ENCODE measurements at places on chromosomes 2 and 18.
A peak's percentile ranks its signal among the peaks of the same experiment; 100 is the strongest.

DNA sequence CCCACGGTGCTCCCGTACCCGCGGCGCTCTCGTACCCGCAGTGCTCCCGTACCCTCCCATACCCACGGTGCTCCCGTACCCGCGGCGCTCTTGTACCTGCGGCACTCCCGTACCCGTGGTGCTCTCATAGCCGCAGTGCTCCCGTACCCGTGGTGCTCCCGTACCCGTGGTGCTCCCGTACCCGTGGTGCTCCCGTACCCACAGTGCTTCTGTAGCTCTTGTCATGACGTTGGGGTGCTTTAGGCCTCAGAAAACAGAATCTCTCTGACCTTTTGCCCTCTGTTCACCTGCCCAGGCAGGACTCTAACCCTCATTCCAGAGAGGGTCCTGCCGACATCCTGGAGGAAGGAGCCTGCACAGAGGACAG is 35.3 kb downstream of the SLC66A2 start:
- DNase-seq = no peak

GRCh38 chr2:8252997-8253694 is 428.7 kb upstream of the ID2 start:
- peak; percentile 42 for DNase-seq

- DNase-seq = peak; percentile 20
Observed at GRCh38 chr2:75053484-75054112, 95.2 kb downstream of the POLE4 start.

- no peak for DNase-seq
Observed at GRCh38 chr2:42369532-42370229, 8.7 kb upstream of the COX7A2L start.

DNA sequence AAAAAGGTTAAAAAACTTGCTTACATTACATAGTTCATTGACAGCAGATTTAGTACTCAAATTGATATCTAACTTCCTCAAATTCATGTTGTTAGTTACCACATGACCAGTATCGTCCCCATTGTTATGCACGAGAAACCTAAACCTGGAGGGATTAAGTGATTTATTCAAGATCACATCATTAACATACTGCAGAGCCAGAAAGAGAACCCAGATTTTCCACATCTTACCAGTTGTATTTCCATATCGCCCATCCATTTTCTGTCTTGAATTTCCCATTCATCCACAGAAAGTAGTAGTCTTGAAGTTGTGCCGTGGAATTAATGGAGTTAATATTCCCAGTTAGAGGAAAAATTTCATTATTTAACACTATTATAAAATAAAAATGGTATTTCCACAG is 512.0 kb downstream of the METTL4 start:
- DNase-seq = no peak

DNA sequence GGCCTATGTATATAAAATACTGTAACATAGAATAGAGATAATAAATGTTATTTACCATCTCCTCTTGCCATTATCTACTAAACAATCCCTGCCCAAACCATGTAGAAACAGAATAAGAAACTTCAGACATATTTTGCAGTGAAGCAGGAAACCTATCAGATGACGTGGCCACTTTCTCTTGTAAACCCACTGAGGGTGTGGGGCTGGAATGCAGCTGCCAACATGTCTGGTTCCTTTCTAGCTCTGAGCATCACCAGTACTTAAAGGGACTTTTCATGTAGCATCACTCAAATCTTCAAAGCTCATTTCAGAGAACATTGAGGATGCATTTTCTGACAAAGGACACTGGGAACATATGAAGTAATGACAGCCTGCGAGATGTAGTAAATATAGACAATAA is 251.8 kb downstream of the LPIN1 start:
- DNase-seq = no peak

- no peak for DNase-seq
Observed at GRCh38 chr2:10720306-10720705, 1.1 kb upstream of the ATP6V1C2 start.

- DNase-seq = peak; percentile 32
Observed at GRCh38 chr18:50014606-50015005, 180.3 kb downstream of the MYO5B start.

DNA sequence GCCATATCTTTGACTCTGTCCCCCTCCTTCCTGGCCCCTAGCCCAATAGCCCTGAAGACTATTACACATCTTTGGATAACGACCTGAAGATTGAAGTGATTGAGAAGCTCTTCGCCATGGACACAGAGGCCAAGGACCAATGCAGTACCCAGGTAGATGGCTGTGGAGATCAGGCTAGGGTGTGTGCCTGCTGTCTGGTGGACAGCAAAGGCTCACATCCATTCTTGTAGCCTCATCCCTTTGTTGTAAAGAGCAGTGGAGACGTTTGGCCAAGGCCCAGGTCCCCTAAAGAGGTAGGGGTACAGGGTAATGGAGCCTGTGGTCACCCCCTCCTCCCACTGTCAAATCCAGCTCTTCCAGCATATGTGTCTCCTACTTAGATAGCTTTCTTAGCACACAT is 81.4 kb downstream of the EPAS1 start:
- DNase-seq = no peak

DNA sequence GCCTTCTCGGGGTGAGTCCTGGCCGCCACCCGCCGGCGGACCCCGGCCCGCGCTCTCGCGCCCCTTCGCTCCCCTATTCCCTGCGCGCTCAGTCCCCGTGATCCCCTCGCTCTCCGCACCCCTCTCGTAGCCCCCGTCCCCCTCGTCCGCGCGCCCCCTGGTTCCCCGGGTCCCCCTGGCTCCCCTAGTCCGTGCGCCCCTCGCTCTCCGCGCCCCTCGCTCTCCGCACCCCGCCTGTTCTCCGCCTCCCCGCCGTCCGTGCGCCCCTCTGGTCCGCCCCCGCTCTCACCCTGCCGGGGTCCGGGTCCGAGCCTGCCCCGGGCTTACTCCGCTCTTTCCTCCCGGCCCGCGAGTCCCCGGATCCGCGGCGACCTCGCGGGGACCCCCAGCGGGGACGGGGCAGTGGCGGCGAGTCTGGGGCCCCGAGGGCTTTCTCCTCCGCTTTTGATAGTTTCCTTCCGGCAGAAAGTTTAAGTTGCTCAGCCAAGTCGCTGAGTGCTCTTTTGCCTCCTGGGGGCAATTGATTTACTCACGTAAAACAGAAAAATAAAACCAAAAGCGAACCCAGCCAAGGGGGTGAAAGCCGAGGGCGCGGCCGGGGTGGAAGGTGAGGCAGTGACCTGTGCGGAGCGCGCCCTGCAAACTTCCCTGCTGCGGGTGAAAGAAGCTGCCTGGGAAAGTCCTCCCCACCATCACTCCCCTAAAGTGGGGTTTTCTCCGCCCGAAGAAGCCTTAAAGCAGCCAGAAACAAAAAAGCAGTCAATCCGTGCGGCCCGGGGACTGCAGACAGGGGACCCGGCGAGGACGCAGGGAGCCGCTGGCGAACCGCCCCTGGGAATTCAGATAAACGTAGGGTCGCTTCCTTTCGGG is 568 bp downstream of the RAB31 start:
- peak; percentile 66 for DNase-seq

GRCh38 chr2:7674606-7675005 is 757.4 kb downstream of the RNF144A start:
- DNase-seq = no peak

DNA sequence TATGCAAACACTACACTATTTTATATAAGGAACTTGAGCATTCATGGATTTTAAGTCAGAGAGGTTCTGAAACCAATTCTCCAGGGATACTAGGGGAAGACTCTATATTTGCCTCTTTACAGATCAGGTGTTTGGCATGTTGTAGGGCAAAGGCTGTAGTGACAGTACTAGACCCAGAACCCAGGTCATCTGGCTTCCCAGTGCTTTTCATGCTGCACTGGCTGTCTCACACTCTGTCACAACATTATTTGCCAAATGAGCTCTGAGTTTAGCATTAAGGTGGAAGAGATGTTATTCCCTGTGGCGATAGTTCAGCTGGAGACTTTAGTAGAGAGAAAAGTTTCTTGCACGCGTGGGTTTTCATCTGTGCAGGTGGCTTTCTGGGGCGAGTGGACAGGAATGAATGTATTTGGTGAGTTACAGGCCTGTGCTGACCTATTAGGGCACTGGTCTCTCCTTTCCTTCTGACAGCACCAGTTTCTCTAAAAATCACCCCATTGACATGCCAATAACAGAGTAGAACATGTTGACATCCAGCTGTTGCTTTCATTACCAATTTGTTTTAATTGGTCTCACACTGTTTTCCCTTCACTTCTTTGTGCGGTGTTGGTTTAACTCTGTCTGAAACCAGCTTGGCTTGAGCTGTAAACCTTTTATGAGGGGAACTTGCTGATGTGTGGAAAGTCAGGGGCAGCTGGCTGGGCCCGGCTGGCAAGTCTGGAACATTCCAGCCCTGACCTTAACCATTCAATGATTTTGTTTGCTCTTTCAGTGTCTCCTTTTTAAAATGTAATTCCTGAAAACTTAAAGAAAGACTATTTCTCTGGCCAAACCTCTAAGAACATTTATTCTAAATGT is 643.0 kb upstream of the FAM98A start:
- DNase-seq = peak; percentile 45

DNA sequence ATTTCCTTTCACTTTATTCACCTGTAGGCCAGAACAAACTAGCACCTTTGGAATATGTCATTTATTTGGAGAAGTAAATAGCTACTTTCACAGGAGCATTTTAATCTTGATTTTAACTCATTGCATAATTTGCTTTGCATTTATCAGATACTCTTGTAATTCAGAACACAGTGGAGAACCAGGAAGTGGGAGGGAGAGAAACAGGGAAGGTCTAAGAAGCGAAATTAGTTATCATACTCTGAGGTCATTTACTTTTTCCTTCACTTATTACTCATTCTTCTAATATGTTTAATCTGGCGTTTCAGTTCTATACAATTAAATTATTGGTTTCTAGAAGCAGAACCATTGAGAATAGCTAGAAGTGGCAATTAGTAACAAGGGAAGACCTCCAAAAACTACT is 20.7 kb downstream of the RBM44 start:
- no peak for DNase-seq

Measured in retina (tissue), 1 donor.